Transverse colon (tissue), 4 donors: ENCODE measurements at places on chromosomes 7 and 10. TPM values are rescaled to one million over a fixed set of nuclear protein-coding genes. Genes with fewer than 3 reads are reported as not detected.

TUBAL3 gene
- total RNA-seq: 78.1 TPM

- DNase-seq: no peak
- no peak overlapping the region for H3K27ac ChIP-seq
- no peaks in the 10 kb centered on the region for H3K36me3 ChIP-seq
Observed at GRCh38 chr10:13078912-13079775, 20.8 kb upstream of the OPTN start.

DPYSL4 gene
- total RNA-seq: not detected

DNA sequence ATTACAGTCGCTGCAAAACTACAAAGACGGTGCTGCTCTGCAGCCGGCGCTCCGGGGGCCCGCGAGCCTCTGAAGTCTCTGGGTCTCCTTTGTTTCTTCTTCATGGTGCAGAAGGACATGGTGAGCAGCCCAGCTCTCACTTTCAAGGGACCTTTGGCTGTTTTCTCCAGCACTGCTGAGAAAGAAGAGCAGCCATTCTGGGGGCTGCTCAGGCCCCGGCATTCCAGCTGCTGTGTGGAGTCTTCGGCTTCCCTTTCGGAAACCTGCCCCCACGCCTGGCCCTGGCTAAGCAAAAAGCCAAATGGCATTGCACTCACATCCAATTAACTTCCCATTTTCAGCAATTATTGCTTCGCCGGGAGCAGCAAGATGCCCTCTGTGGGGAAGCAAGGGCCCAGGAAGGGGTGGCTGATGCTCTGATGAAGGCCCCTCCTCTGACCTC is 555.7 kb downstream of the PTPRN2 start:
- no peak overlapping the region for H3K4me3 ChIP-seq
- H3K27ac ChIP-seq: no peak overlapping the region
- no peak for DNase-seq
- peaks cover 2% of the 10 kb centered on the region for H3K4me1 ChIP-seq

GRCh38 chr7:55309040-55309991 is 55.8 kb upstream of the LANCL2 start:
- DNase-seq: peak; percentile 11
- no peaks in the 10 kb centered on the region for H3K27me3 ChIP-seq
- H3K4me1 ChIP-seq: no peaks in the 10 kb centered on the region
- H3K36me3 ChIP-seq: no peaks in the 10 kb centered on the region

HHEX gene
- 0.80 TPM for total RNA-seq

GPRIN2 gene
- total RNA-seq: 50.1 TPM

DNA sequence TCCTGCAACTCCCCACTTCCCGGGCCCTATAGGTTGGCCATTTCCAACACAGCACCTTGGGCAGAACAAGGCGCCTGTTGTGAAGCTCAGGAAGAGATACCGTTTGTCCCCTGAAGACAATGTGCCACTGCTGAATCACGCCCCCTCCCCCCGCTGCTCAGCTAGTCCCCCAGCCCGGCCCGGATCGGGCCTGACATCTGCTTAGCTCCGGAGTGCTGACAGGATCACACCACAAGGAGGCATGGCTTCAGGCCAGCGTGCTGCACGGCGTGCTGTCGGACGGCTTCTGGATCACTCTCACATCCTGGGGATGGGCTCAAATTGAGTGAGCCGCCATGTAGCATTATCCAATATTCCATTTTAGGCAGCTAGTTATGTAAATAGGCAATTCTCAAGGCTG is 62.1 kb upstream of the EFCAB10 start:
- DNase-seq: no peak
- H3K27me3 ChIP-seq: no peaks in the 10 kb centered on the region
- H3K27ac ChIP-seq: no peak overlapping the region
- H3K4me3 ChIP-seq: no peak overlapping the region
- H3K4me1 ChIP-seq: peaks cover 6% of the 10 kb centered on the region
- no peaks in the 10 kb centered on the region for H3K36me3 ChIP-seq

GRCh38 chr7:112533591-112533990 is 52.8 kb downstream of the LSMEM1 start:
- no peaks in the 10 kb centered on the region for H3K27me3 ChIP-seq
- DNase-seq: no peak
- no peak overlapping the region for H3K27ac ChIP-seq
- no peak overlapping the region for H3K4me3 ChIP-seq
- no peaks in the 10 kb centered on the region for H3K4me1 ChIP-seq
- H3K36me3 ChIP-seq: no peaks in the 10 kb centered on the region

GRCh38 chr10:17454161-17455014 is at the start of gene ST8SIA6:
Gene ST8SIA6, minus strand, starts transcription at chr10:17454595. Its CDS starts 340 bp downstream, at chr10:17454255.
- H3K4me1 ChIP-seq: peaks cover 14% of the 10 kb centered on the region
- peak; percentile 54 for DNase-seq
- no peaks in the 10 kb centered on the region for H3K36me3 ChIP-seq
- H3K27me3 ChIP-seq: peaks cover 66% of the 10 kb centered on the region
- H3K4me3 ChIP-seq: peak within 1 kb of the TSS; percentile 38
- H3K27ac ChIP-seq: peak within 1 kb of the TSS; percentile 20

RPEL1 gene
- total RNA-seq: not detected

GRCh38 chr7:30564243-30564892 is 30.3 kb upstream of the GARS1 start:
- H3K27me3 ChIP-seq: no peaks in the 10 kb centered on the region
- H3K27ac ChIP-seq: no peak overlapping the region
- H3K4me3 ChIP-seq: no peak overlapping the region

OPN4 gene
- not detected for total RNA-seq

CYP2C19 gene
- total RNA-seq: 7.8 TPM

DNA sequence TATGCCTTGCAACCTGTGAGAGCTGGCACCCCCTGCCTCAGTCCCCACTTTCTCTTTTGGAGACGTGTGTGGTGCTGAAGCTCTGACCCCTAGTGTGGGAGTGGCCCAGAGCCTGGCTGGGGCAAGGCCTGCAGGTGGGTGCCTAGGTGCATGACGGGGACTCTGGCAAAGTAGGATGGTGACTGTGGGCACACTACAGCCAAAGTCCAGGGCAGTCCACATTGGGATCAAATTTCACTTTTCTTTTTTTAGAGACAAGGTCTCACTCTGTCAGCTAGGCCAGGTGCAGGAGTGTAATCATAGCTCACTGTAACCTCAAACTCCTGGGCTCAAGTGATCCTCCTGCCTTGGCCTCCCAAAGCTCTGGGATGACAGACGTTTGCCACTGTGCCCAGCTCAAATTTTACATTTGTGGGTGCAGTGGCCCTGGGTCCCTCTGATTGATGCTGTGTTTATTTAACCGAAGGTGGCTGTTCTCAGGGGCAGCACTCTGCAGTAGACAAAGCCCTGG is 52.3 kb downstream of the NEURL1 start:
- no peaks in the 10 kb centered on the region for H3K27me3 ChIP-seq
- H3K36me3 ChIP-seq: no peaks in the 10 kb centered on the region
- no peak for DNase-seq
- peak overlapping the region; percentile 55 for H3K27ac ChIP-seq
- no peak overlapping the region for H3K4me3 ChIP-seq

- H3K36me3 ChIP-seq: no peaks in the 10 kb centered on the region
- peak; percentile 79 for DNase-seq
- no peak overlapping the region for H3K27ac ChIP-seq
- no peak overlapping the region for H3K4me3 ChIP-seq
Observed at GRCh38 chr10:97869091-97870042, 19.7 kb downstream of the GOLGA7B start.

GRCh38 chr7:134695321-134695860 is 48.7 kb downstream of the BPGM start:
- DNase-seq: no peak
- no peak overlapping the region for H3K4me3 ChIP-seq
- H3K4me1 ChIP-seq: peaks cover 5% of the 10 kb centered on the region

DNA sequence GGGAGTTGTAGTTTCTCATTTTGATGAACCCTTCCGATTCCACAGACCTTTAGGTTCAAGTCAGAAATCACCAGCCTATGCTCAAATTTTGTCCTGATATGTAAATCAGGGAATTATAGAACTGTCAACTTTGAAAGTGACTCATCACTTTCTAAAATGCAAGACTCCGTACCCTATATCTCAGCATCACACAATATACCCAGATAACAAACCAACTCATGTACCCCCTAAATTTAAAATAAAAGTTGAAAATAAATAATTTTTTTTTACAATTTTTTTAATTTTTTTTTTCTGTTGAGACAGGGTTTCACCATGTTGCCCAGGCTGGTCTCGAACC is 393 bp upstream of the ARHGAP19 start:
- DNase-seq: no peak
- H3K27ac ChIP-seq: no peak overlapping the region
- no peak overlapping the region for H3K4me3 ChIP-seq
- no peaks in the 10 kb centered on the region for H3K36me3 ChIP-seq

GRCh38 chr10:111209692-111210091 is 132.9 kb downstream of the ADRA2A start:
- no peaks in the 10 kb centered on the region for H3K36me3 ChIP-seq
- H3K4me1 ChIP-seq: no peaks in the 10 kb centered on the region
- H3K27ac ChIP-seq: no peak overlapping the region
- no peaks in the 10 kb centered on the region for H3K27me3 ChIP-seq
- H3K4me3 ChIP-seq: no peak overlapping the region

GRCh38 chr7:89517815-89518214 is 636.5 kb upstream of the STEAP1 start:
- no peak overlapping the region for H3K27ac ChIP-seq
- H3K4me1 ChIP-seq: no peaks in the 10 kb centered on the region
- H3K36me3 ChIP-seq: no peaks in the 10 kb centered on the region
- H3K4me3 ChIP-seq: no peak overlapping the region
- H3K27me3 ChIP-seq: no peaks in the 10 kb centered on the region

NAT16 gene
- total RNA-seq: not detected

- no peaks in the 10 kb centered on the region for H3K36me3 ChIP-seq
- DNase-seq: no peak
- no peak overlapping the region for H3K4me3 ChIP-seq
Observed at GRCh38 chr7:10075866-10076265, 897.8 kb upstream of the PHF14 start.

RAMP3 gene
- 6.4 TPM for total RNA-seq

GRCh38 chr7:55493408-55493807 is 78.9 kb downstream of the VOPP1 start:
- H3K4me3 ChIP-seq: no peak overlapping the region
- no peaks in the 10 kb centered on the region for H3K27me3 ChIP-seq
- DNase-seq: no peak
- peaks cover 25% of the 10 kb centered on the region for H3K36me3 ChIP-seq
- H3K4me1 ChIP-seq: no peaks in the 10 kb centered on the region

RASA4 gene
- total RNA-seq: 97.3 TPM

SVOPL gene
- total RNA-seq: 4.1 TPM

OR13A1 gene
- not detected for total RNA-seq

GRCh38 chr7:27210441-27211083 is 10.7 kb upstream of the HOXA13 start:
- H3K4me3 ChIP-seq: peak overlapping the region; percentile 16
- peak; percentile 82 for DNase-seq
- no peaks in the 10 kb centered on the region for H3K36me3 ChIP-seq
- no peaks in the 10 kb centered on the region for H3K4me1 ChIP-seq

C7orf57 gene
- total RNA-seq: not detected

GET4 gene
- total RNA-seq: 113 TPM

- peaks cover 16% of the 10 kb centered on the region for H3K4me1 ChIP-seq
- no peak for DNase-seq
- H3K27me3 ChIP-seq: no peaks in the 10 kb centered on the region
- H3K27ac ChIP-seq: no peak overlapping the region
- H3K4me3 ChIP-seq: no peak overlapping the region
Observed at GRCh38 chr7:123824754-123825067, 20.3 kb upstream of the HYAL4 start.

- no peaks in the 10 kb centered on the region for H3K4me1 ChIP-seq
- no peaks in the 10 kb centered on the region for H3K36me3 ChIP-seq
- H3K4me3 ChIP-seq: no peak overlapping the region
- H3K27ac ChIP-seq: no peak overlapping the region
Observed at GRCh38 chr10:84392181-84392580, 63.8 kb downstream of the CCSER2 start.

TAS2R3 gene
- 7.5 TPM for total RNA-seq

DNA sequence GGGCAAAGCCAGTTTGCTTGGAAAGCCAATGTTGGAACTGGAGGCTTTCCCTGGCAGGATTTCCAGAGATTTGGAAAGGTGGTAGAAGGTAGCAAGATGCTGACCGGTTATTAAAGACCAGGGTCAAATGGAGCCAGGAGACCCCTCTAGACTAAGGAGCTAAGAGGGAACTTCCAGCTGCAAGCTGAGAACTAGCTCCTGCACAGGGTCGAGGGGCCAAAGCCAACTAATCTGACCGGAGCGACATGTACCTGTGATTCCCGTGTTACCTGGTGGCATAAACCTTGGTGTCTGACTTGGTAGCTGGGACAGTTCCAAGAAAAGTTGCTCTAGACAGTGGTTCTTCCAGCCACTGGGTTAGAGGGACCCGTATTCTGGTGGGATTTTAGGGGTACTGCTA is 41.8 kb downstream of the SPDYE5 start:
- no peaks in the 10 kb centered on the region for H3K4me1 ChIP-seq
- peaks cover 4% of the 10 kb centered on the region for H3K36me3 ChIP-seq
- H3K4me3 ChIP-seq: no peak overlapping the region
- no peak overlapping the region for H3K27ac ChIP-seq

- no peak overlapping the region for H3K4me3 ChIP-seq
- peaks cover 25% of the 10 kb centered on the region for H3K4me1 ChIP-seq
- no peaks in the 10 kb centered on the region for H3K36me3 ChIP-seq
- no peak overlapping the region for H3K27ac ChIP-seq
Observed at GRCh38 chr7:102895602-102896001, 17.2 kb upstream of the LRRC17 start.
